ENCODE measurements at places on chromosomes 5 and 9.

DNA sequence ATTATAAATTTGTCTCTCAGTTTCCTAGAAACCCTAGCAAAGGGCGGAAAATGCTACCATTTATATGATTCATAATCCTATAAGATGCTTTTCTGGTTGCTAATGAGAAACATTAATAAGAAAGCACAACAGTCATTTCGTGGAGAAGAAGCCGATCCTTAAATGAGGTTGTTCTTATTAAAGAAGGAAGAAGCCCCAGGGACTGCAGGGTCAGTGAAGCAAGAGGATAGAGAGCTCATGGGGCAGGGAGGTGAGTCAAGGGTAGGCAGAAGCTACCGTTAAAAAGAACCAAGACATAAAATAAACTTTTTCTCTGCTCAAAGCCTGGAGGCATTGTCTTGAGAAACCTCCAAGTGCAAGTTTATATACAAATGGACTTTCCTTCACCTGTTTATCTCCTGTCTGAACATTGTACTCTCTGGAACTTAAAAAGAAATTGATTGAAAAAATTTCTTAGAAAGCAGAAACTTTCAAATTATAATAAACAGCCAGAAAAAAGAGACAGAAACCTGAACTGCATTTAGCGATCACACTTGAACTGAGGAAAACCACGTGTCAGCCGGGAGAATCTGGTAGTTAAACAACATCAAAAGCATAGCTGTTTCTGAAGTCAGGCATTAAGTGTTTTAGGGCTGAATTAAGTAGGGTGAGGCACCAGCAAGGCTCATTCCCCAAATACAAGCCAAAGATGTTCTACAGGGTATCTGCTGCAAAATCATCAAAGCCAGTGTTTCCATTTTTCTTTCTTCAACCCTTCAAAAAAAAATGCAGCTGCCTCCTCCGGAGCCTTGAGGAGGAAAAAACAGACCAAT, 21.9 kb downstream of the HTR4 start:
- no peak for DNase-seq

- DNase-seq: no peak
Measured at GRCh38 chr9:130847306-130848217, 12.5 kb downstream of the ABL1 start.

DNA sequence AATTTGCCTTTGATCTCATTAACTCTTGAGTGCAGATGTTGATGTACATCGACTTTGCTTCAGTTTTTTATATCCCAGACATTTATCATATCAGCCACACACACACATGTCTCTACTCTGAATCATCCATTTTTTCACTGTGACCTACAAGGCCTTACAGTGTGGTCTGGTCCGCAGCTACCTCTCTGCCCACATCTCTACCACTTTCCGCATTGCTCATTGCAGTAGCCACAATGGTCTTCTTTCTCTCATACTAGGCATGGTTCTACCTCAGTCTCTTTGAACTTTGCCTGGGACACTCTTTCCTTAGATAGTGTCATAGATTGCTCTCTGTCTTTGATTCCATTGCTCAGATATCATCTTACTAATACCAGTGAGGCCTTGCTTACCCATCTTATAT, 87.9 kb upstream of the FSD1L start:
- peak; percentile 73 for DNase-seq

GRCh38 chr5:76081811-76082771, 1.1 kb upstream of the SV2C start:
- DNase-seq: no peak

- no peak for DNase-seq
Measured at GRCh38 chr5:1536871-1537602, 13.3 kb upstream of the LPCAT1 start.

GRCh38 chr5:121691478-121691877, 160.2 kb upstream of the FTMT start:
- no peak for DNase-seq

- DNase-seq: no peak
Measured at GRCh38 chr5:169763376-169764017, 126.4 kb downstream of the DOCK2 start.

GRCh38 chr5:168014433-168015123, 276.9 kb upstream of the WWC1 start:
- no peak for DNase-seq

DNA sequence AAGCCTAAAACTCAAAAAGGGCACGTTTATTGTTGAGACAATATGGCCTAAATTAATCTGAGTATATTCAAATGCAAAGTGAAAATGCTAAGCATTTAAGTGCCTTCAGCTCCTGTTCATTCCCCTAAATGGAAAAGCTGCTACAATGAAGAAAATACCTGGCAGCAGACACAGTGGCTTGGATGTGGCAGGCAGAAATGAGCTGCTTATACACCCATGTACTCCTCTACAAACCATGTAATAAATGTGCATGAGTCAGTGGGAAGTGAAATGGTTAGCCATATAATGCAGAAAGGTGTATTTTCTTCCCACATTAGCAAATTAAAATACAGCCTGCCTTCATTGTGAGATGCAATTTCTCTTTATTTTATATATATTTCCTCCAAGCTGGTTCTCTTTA, 859.2 kb upstream of the SEMA6A start:
- DNase-seq: no peak

GRCh38 chr5:136164226-136164625, 28.7 kb downstream of the SMIM32 start:
- DNase-seq: no peak

DNA sequence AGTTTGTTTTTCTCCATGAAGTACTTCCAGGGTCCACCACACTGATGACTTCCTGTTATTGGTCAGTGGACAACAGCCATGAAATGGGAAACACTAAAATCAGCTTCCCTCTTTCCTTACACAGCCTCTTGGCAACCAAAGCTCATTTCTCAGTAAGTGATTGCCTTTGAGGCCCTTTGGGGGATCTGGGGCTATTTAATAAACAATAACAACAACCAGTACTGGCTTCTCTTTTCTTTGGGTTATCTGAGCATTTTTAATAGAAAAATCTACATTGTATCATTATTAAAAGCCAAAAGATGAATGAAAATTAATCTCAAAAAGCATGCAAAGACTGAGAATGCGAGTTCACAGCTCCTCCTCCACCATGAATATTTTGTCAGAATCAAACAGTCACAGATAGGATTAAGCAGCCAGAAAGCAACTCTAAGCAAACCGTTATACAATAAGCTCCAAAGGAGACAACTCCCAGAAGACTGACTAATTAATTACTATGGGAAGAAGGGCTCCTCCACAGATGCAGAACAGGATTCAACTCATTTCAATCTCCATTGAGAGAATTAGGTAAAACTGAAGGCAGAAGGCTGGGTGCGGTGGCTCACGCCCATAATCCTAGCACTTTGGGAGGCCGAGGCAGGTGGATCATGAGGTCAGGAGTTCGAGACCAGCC, 68.3 kb downstream of the SERINC5 start:
- DNase-seq: no peak

DNA sequence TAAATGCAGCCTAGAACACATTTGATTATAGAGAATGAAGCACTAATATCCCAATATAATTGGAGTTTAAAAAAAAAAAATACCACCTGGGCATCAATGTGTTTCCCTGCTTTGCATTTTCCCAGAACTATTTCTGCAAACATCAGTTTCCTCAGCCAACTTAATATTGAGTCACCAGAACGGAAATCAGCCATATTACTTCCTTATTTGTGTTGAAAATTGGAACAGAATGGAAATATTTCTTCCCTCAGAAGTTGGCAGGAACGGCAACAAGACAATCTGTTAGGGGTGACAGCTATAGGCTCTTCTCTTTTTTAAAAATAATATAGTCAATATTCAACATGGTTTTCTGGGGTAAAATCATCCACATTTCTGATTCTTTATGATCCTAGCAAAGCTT, 4.0 kb downstream of the MFAP3 start:
- no peak for DNase-seq

- DNase-seq: no peak
Measured at GRCh38 chr5:66009277-66009676, 82.9 kb downstream of the ERBIN start.

All from stimulated activated CD8-positive, alpha-beta memory T cell treated with anti-CD3 and anti-CD28 coated beads, Interleukin-7, amount 100 ng/mL, for 48 hours (primary cell).